ENCODE measurements at places on chromosomes 12 and 14.

DNA sequence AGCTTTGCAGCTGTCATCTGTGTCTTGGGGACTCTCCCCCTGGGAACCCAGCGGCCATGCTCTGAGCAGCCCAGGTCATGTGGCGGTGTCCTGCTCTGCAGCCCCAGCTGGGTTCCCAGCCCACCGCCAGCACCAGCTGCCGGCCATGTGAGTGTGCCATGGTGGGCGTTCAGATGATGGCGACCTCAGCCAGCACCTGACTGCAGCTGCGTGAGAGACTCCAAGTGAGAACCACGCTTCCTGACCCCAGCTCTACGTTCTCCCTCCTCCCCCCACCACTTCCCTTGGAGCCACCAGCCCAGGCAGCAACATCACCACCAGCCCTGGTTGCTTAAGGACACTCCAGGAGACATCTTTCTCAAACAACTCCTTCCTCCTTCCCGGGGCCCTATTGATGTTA, 68.8 kb downstream of the SLC24A4 start:
- no peak for DNase-seq

DNA sequence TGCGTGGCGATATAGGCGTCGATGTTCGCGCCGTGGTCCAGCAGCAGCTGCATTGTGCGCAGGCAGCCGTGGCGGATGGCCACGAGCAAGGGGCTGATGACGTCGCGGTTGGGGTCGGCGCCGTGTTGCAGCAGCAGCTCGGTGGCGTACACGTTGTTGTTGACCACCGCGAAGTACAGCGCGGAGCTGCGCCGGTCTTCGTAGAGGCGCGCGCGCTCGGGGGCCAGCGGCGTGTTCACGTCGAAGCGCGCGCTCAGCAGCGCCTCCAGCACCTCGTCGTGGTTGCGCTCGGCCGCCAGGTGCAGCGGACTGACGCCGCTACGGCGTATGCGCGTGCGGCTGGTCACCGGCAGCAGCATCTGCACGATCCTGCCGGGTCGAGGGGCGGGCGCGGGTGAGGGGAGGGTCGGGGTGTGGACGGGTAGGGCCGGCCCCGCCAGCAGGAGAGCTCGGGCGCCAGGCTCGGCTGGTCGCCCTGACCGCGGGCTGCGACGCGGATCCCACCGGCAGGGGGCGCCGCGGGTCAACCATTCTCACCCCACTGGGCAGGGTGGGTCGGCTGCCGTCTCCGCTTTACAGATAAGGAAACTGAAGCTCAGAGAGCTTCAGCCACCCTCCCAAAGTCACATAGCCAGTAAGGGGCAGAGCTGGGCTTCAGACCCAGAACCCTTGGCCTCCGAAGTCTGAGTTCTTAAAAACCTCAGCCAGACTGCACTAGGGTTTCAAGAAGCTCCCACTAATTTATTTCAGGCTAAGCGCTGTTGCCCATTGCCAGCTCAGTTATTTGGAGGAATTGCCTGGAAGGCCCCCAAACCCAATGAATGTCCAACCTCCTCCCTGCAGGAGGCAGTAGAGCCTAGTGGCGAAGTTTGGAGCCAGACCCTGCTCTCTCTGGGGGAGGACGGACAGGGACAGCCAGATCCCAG, 12.4 kb downstream of the FAM181A start:
- peak; percentile 20 for DNase-seq

- DNase-seq = peak; percentile 84
Measured at GRCh38 chr12:91732086-91732485, 413.6 kb downstream of the BTG1 start.

- no peak for DNase-seq
Measured at GRCh38 chr12:94405413-94406116, 54.1 kb downstream of the CEP83 start.

DNA sequence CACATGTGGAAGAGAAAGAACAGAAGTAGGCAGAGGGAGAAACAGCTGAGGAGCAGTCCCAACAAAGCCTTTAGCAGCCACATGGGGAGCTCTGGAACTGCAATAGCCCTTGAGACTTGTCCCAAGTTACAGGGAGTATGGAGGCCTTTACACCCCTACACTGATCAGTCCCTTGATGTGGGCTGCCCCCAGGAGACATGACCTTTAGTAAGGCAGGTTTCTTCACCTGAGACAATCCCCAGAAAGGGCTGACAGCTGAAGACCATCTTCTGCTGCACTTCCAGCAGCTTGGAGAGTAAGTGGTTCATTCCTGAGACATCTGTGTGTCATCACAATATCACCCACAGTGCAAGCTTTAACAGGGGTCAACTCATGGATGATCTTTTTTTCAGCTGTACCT, 8.6 kb upstream of the SNAPC1 start:
- no peak for DNase-seq

- DNase-seq = no peak
Measured at GRCh38 chr12:42296503-42297109, 29.3 kb downstream of the ZCRB1 start.

- DNase-seq = no peak
Measured at GRCh38 chr14:49954171-49954631, 61.3 kb downstream of the ARF6 start.

DNA sequence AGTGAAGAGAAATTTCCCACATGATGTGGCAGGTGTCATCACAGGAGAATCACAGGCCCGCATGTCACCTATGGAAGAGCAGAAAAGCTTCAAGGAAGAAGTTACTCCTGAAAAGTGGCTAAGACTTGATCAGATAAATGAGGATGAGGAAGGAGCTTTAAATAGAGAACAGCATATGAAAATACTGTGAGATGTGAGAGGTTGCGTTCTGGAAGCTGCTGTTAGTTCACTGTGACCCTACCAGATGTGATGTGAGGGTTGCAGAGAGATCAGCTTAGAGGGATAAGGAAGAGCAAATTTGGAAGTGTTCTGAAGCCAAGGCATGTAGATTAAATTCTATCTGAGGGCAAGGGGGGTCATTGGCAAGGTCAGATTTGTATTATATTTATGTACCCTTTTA, 17.1 kb downstream of the ERP27 start:
- DNase-seq = no peak

DNA sequence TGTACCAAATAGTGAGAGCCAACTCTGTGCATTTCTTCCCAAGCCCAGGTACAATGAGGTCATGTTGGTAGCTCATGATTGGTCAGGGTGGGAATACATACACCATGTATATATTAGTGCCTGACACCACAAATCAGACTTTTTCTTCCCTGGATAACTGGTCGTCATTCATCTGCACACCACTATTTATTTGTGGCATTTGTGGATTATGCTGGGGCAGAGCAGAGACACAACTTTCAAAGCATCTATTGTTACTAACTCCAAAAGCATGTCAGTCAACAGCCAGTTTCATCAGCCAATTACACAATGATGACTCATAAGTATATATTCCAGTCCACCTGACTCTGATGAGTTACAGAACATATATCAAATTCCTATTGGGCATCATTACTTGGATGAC, 181.7 kb downstream of the ADAMTS20 start:
- DNase-seq = peak; percentile 59

DNA sequence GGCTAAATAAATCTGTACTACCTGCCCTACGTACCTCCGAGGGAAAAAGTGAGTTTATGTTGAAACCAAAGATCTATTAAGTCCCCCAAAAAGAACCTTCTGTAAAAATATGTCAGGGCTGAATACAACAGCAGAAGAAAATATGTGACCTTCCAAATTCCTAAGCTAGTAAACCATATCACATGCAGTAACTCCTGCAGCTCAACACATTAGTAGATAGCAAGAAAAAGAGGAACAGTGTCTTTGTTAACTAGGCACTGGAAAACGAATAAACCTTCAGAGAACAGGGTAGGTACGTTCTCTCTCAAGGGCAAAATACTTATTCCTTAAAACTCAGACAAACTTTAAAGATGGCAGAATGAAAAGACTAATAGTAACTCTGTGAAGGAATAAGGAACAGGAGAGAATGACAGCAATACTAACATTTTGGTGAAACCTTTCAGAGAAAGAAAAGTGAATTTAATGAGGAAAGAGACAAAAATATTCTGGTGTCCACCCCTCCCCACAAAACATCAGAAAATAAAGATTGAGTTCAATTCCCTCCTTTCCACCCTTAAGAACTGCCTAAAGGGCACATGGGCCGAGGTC, 18.0 kb downstream of the CBX5 start:
- no peak for DNase-seq

DNA sequence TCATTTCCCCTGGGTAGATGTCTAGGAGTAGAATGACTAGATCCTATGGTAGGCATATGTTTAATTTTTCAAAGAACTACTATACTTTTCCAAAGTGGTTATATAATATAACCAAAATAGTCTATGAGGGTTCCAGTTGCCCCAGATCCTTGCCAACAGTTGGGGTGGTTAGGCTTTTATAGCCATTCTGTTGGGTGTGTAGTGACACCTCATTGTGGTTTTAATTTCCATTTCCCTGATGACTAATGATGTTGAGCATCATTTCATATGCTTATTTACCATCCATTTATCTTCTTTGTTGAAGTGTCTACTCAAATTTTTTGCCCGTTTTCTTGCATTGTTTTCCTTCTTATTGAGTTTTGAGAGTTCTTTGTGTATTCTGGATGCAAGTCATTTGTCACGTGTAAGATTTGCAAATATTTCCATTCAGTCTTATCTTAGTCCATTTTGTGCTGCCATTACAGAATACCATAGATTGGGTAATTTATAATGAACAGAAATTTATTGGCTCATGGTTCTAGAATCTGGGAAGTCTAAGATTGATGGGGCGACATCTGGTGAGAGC, 4.7 kb downstream of the SYNE2 start:
- DNase-seq = peak; percentile 40

- DNase-seq = peak; percentile 97
Measured at GRCh38 chr14:61470261-61470960, 149.0 kb downstream of the PRKCH start.

DNA sequence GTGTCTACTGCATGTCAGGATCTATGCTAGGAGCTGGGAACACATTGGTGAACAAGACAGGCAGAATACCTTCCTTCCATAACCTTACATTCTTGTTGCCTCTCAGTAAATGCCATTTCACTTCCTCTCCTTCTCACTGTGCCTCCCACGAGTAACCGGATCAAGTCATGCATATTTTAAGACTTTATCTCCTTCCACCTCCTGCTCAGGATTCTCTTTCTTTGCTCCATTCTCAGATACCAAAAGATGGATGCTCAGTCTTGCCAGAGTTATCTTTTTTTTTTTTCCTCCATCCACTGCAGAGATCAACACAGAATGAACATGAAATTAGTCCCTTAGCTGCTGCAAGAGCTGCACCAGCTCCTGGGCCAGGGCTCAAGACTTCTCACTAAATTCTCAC, 20.0 kb upstream of the APPL2 start:
- peak; percentile 47 for DNase-seq

DNA sequence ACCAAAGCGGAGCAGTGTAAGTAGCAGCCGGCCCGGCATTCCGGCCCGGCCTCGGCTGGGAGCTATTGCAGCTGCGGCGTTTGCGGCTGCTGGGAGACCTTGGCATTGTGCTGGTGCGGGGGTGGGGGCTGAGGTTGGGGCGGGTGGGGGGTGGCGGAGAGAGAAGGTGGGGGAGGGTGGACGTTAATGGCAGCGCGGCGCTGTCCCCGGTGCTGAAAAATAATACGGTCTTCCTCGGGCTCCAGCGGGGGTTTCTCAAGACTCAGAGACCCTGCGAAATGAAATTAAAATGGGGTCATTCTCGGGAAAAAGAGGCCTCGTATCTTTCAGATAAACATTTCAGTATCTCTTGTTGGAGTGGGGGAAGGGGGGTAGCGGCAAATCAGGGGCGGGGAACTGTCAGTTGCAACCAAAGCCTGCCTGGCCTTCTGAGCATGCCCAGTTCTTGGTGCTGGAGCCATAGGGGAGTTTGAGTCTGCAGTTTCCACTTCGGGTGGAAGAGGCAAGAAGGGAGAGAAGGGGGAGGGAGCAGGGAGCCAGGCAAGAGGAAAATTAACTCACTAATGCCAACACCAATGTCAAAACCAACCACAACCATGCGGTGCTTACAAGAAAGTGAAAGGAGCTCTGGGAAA, 414 bp downstream of the UNC79 start:
- peak; percentile 6 for DNase-seq

DNA sequence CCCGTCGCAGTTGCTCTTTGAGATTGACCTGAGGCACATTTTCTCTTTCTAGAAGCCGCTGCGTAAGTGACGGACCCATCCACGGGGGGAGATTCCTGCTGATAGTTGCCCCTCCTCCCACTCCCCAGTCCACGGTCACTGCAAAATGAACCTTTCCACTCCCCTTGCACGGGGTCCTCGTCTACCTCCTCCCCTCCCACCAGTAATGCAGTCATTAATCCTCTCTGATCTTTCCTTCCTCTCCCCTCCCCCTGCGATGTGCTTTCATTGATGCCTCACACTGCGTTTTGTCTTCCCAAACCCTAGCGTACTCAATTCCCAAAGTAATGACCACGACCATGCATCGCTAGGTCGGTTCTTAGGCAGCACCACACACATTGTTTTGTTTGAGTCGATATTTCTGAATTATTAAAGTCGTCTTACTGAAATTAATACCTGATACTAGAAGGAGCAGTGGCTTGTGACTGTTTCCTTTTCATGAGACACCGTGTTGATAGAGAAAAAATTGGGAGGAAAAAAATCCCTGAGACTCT, 857 bp downstream of the ETNK1 start:
- DNase-seq = peak; percentile 33

DNA sequence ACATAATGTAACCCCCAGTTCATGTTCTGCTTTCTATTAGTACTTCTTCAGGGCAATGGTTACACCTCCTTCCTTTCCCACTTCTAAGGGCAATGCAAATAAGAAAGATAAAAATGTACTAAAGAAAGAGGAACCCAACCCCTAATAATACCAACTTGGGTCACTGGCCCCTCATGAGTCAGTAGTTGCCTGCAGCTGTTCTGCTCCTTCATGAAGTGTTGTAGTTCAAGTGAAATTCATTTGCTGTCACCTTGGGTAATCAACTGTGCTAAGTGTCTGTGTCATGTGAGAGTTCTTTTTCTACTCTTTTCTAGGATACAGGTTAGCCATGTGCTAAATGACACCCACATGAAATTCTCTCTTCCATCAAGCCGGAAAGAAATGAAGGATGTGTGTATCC, 91.8 kb downstream of the PLXNC1 start:
- DNase-seq = no peak

- peak; percentile 82 for DNase-seq
Measured at GRCh38 chr12:19198272-19198671, 68.7 kb downstream of the PLEKHA5 start.

GRCh38 chr14:33814010-33814409, 136.9 kb downstream of the EGLN3 start:
- peak; percentile 6 for DNase-seq

DNA sequence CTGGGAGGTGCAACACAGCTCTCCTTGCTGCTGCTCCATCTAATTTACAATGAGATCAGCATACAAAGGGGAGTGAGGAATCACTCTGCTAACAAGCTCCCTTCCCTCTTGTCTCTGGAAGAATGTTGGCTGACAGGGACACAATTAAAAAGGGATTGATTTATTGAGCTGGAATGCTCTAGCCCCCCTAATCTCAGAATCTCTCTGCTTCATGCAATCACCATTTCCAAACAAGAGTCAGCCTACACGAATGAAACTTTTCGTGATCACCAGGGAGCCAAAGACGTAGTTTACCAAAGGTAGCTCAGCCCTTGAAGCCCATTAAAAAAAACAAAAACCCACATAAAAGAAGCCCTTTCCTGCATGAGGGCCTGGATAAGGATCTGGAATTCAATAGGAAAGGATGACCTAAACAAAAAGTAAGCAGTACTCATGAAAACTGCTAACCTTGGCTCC, 223.8 kb downstream of the C12orf75 start:
- DNase-seq = peak; percentile 76
